ENCODE measurements at places on chromosomes 1 and 21. TPM values are rescaled to one million over a fixed set of nuclear protein-coding genes. Genes with fewer than 3 reads are reported as not detected.

CFHR5 gene
- total RNA-seq, result not detected

FAM131C gene
- total RNA-seq, result 0.93 TPM

RBP7 gene
- 0.83 TPM for total RNA-seq

CELA3B gene
- total RNA-seq, result not detected

OR14C36 gene
- not detected for total RNA-seq

NBPF14 gene
- 32.7 TPM for total RNA-seq

DNA sequence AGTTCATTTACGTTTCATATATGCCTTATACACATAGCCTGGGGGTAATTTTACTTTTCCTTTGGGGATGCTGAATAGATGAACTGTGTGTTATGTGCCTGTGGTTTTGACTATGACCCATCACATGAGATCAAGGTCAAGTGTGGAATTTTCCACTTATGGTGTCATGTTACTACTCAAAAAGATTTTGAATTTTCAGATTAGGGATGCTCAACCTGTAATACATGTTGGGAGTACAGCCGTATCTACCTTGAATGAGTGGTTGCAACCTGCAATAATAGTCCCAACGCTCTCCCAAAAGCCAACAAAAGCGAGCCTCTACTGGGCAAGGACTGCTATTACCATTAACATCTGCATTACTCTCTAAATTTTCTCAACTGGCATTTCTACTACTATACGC is 68.5 kb upstream of the SDC3 start:
- DNase-seq, result no peak

DNA sequence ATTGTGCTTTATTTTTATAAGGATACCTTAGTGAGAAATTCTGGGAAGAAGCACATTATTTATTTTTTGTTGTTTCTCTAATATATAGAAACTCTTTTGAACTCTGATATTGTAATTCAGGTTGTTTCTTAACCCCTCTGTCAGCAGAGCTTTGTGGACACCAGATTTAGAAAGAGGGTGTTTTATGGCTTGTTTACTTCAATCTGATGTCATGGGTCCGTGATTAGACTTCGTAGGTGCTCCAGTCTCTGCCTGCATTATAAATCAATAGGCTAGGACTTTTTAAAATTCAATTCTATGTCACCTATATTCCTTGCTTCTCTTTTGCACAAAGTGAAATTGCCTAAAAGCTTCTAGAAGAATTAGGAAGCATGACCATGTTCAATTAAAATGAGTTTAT is 47.3 kb upstream of the CCDC190 start:
- DNase-seq, result no peak

GRCh38 chr21:39064325-39065012 is 118.8 kb downstream of the PSMG1 start:
- no peak for DNase-seq

GRCh38 chr1:175270361-175270760 is 77.8 kb upstream of the KIAA0040 start:
- no peak for DNase-seq

- no peak for DNase-seq
Measured at GRCh38 chr21:24424776-24425175, 1182.5 kb downstream of the MRPL39 start.

DNA sequence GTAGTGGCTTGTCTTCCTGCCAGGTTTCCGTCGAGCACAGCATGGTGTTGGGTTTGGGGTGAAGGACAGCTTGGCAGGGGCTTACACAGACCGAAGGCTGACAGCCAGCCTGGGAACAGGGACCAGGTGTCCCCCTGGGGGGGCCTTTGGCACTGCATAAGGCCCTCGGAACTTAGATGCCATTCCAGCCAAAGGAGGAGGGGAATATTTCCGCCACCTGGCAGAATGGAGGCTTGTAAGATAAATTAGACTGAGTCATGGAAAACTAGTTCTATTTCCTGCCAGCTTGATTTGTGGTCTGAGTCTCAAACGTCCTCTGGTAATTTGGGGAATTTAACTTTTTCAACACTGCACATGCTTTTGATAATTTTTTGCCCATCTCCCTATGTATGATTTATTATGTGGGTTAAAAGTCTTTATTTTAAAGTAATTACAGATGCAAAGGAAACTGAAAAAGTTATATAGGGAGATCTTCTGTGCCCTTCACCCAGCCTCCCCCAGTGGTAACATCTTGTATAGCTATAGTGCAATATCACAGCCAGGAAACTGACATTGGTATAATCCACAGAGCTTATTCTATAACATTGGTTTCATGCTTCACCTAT is 11.5 kb upstream of the TMEM51 start:
- no peak for DNase-seq

DNA sequence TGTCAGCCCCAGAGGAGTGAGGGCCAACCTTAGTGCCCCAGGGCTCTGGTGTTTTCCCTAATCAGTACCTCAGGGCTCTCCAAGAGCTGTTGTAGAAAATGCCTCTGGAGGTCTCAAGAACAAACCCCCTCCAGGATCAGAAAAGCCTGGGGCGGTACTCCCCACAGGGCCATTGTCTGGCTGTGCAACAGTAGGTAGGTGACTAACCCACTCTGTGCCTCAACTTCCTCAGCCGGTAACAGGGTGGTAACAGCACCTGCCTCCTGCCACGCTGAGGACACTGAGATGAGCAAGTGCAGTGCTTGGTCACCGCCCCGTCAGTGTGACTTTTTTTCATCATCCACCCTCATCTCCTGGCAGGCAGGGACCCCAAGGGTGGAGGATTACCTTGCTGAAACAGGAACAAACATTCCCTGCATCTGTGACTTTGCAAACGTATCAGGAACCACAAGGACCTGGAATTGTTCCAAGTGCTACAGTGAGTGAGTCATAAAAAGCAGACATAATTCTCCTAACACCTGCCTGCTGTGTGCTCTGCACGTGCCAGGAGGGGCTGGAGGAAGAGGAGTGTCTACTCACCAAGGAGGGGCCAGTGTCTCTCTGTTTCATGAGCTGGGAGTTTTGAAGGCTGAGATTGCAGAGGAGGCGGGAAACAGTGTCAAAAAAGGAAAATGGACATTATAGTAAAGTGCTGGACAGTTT is 440.8 kb downstream of the NPHP4 start:
- no peak for DNase-seq

Measured in Calu3 (cell line).